OCI-M1 (cell line): ENCODE measurements at places on chromosomes 16 and 17.

DNA sequence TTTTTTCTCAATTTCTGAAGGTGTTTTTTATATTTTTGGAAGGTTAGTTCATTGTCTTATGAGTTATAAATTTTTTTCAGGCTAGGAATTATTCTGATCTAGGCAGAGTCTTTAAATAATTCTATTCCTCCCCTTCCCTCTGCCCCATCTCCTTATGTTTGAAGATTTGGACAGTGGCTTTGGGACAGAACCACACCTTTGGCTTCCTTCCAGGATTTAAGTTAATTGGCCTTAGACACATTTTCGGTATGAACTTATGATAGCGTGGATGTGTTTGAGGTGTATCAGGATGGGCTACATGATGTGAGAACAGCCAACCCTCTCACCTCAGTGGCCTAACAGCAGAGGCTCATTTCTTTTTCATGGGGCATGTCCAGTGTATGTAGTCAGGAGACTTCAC, 24.3 kb downstream of the EPN2 start:
- DNase-seq, result no peak

GRCh38 chr17:17346428-17347233, 43.5 kb downstream of the NT5M start:
- no peak for DNase-seq

DNA sequence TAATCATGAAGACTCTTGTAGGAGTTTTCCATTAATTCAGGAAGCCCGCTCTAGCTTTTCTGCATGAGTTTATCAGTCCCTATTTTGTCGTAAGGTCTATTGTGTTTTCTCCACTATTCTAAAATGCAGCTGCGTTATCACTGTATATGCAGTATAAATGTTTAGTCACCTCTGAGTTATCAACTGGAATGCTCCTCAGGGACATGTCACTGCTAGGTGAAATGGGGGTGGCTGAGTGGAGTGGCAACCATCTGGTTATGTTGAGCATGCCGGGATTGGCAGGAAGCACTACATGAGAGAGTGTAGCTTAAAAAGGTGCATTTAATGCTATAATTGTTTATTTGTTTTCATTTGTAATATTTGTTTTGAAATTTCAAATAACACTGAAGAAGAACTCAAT, 285.2 kb upstream of the ELAC2 start:
- DNase-seq, result no peak

GRCh38 chr17:48269209-48269608, 160.8 kb downstream of the SKAP1 start:
- no peak for DNase-seq

GRCh38 chr17:28467456-28468025, 5.9 kb upstream of the SLC13A2 start:
- peak; percentile 89 for DNase-seq

DNA sequence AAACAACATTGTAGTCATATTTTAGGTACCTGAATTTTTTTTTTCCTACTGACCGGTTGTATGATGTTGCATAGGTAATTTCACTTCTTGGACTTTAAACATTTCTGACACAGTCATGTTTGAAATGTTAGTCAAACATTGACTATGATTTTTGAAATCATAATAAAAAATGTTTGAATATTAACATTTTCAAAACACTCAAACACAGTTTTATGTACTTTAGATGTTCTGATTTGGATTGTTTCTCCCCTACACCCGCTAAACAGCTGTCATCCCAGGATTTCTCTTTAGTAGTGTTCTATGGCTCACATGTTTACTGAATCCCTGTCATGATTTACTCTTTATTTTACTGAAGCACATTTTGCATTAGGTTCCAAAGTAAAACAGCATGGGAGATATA, 102.9 kb upstream of the NPEPPS start:
- DNase-seq, result no peak

- DNase-seq, result no peak
Measured at GRCh38 chr17:42653179-42654124, 5.6 kb upstream of the TUBG2 start.

GRCh38 chr17:56186222-56186786, 33.0 kb downstream of the ANKFN1 start:
- no peak for DNase-seq

GRCh38 chr16:31009894-31010584, 399 bp downstream of the STX1B start:
- DNase-seq, result no peak

DNA sequence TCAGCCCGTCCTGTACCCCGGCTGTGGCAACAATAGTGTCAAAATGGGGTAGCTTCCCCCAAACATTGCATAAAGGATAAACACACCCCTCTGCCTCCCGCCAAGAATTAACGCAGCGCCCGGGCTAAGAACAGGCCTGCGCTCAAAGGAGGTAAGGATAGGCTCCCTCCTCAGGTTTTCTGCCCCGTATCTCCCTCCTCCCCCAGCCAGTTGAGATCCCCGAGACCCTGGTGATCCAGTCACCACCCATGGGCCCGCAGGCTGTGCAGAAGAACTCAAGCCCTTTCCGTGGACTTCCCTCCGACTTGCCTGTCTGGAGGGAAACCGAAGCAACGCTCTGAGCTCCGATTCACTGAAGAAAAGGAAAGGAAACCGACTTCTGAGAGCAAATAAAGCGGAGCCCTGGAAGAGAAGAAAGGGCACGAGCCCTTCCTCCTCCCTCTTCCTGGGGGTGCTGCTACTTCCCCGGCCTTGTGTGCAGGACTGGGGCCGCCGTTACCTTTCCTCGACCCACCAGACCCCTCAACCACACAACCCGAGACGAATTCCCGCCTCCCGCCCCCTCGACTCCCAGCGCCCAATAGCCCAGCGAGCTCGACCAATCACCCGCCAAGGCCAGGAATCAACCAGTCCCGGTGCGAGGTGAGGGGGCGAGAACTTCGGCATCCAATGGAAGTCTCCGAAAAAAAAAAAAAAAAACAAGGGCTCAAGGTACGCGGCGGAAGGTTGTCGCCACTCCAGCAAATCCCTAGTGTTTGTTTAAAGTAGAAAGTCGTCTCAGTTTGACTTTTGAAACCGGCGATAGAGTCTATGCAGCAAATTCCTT, at the start of gene BRIP1:
Gene BRIP1, minus strand, starts transcription at position 554 of the 826 bp plus-strand sequence. CDS start 1,989 bp downstream, outside the sequence.
- DNase-seq, result peak; percentile 96

GRCh38 chr17:71286625-71287024, 834.2 kb upstream of the SOX9 start:
- DNase-seq, result no peak

GRCh38 chr17:78001182-78001581, 42.7 kb downstream of the TNRC6C start:
- DNase-seq, result no peak

DNA sequence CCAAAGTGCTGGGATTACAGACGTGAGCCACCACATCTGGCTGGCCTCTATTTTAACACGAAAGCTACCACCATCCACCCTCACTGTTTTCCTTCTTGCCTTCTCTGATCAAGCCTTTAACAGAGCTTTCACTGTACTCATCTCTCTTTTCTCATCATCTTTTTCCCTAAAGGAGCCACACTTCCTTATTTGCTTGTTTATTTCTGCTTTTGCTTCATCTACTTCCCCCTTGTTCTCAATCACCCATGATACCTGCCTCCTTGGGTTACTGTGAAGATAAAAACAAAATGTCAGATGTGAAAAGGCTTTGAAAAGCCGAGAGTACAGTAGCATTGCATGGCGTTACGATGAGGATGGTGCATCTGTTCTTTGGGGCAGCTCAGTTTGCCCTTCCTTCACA, 79.9 kb downstream of the ZNF18 start:
- DNase-seq, result no peak

DNA sequence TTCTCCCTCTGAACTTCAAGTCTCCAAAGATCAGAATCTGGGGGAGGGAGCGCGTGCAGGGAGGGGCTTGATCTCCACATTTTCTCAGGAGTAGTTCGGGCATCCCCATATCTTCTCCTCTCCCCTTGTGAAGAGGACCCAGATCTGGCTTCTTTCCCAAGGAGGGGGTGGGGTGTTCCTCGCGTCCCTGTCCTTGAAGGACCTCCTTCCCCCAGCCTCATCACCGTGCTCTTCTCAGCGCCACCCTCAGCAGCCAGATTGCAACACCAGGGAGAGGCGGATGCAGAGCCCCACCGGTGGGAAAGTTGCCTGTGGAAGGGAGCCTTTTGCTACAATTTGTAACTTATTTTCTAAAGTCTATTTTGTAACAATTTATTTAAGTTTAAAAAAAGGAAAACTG, 5.7 kb downstream of the PRSS53 start:
- no peak for DNase-seq

DNA sequence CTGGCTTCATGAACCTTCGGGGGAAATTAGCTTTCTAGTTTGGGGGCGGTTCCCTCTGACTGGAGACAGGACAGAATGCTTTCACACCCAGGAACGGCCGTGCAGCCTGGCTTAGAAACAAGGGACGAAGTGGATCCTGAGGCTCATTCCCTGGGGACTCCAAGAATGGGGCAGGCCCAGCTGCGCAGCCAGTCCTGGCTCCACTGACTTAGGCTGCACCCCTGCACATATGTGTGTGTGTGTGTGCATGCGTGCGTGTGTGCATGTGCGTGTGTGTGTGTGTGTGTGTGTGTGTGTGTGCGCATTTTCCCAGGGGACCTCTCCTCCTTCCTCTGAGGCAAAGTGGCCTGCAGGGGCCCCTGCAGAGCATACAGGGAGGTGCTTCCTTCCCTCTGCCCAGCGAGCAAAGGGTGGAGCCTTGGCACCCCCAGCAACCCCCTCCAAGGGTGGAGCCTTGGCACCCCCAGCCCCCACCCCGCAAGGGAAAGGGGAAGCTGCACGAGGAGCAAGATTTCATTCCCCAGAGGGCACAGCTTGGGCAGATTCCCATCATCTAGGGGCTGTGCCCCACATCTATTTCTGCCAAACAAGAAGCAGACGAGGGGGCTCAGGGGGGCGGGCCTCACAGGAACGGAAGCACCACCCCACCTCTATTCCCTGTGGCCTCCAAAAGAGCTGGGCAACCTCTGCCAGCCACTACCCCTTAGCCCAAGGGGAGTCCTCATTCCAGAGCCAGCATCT, 97.6 kb upstream of the CBX4 start:
- DNase-seq, result no peak

GRCh38 chr16:70735141-70735979, 49.5 kb upstream of the MTSS2 start:
- DNase-seq, result no peak

GRCh38 chr16:56547120-56547948, 17.5 kb upstream of the MT4 start:
- DNase-seq, result peak; percentile 63

DNA sequence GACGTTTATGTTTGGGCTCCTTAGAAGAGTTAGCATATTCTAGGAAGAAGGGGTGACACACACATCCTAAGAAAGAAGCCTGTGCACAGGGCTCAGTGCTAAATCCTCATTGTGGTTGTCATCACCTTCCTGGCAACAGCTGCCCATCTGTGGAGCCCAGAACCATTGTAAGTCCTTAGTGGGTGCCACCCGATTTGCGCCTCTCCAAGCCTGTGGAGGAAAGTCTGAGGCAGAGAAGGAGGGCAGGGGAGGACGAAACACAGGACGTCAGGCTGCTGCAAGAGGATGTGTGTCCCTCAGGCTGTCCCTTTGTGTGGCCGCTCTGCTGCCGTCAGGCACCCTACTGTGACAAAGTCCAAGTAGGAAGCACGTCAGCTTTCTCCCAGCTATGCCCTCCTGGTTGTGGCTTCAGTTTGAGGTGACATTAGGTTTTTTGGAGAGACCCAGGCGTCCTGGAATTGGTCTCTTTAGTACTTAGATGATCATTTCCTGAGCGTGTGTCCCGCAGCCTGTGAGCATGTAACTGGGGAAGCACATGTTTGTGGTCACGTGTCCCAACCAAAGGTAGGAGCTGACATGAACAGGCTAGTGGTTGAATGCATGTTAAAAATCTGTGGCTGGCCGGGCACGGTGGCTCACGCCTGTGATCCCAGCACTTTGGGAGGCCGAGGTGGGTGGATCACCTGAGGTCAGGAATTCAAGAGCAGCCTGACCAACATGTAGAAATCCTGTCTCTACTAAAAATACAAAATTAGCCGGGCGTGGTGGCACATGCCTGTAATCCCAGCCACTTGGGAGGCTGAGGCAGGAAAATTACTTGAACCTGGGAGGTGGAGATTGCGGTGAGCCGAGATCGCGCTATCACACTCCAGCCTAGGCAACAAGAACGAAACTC, 10.7 kb downstream of the CLUAP1 start:
- no peak for DNase-seq

GRCh38 chr17:81553616-81554181, 1.5 kb upstream of the FAAP100 start:
- peak; percentile 73 for DNase-seq
